ENCODE measurements at places on chromosomes 2 and 18.

- DNase-seq = no peak
Observed at GRCh38 chr18:14100503-14101286, 31.5 kb downstream of the ZNF519 start.

GRCh38 chr2:6741229-6741628, 124.5 kb downstream of the CMPK2 start:
- DNase-seq = no peak

DNA sequence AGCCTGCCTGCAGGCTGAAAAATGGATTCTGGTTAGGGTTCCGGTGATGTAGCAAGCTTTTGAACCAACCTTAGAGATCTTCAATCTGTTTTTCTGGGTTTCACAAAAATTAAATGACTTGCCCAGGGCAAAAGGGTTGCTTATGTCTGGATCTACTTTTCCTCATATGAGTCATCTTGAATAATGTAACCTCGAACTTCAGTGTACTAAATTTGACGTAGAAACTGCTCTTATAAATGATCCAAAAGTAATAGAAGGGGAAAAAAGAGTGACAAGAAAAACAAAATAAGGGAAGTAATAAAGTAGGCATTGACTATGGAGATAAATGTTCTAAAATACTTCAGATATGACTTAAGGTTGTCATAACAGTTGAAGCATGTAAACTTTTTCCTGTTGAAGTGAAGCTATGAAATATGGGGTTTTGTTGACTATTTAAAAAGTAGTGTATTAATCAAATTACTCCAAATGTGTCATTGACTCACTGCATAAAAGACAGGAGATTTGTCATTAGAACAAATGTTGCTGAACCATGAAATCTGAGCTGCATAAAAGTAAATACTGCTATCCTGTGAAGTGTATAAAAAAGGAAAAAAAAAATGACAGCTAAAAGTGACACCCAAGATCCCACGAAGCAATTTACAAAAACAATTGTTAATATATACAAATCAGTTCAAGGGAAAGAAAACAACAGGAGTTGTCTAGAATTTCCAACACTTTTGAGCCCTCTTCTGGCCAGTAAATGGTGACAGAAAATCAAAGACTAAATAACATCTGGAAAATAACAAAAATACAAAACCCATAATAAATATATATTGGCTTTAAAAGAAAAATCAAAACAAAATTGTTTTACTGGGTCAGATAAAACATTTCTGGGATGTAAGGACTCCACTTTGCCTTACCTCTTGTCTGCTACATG, 103.6 kb upstream of the SERPINE2 start:
- no peak for DNase-seq

- no peak for DNase-seq
Observed at GRCh38 chr2:9052821-9053533, 49.5 kb upstream of the MBOAT2 start.

- no peak for DNase-seq
Observed at GRCh38 chr2:187569571-187569970, 15.3 kb upstream of the TFPI start.

All from Calu3 (cell line).